Activated CD4-positive, CD25-positive, alpha-beta regulatory T cell (primary cell): ENCODE measurements at places on chromosomes 3 and 15.

DNA sequence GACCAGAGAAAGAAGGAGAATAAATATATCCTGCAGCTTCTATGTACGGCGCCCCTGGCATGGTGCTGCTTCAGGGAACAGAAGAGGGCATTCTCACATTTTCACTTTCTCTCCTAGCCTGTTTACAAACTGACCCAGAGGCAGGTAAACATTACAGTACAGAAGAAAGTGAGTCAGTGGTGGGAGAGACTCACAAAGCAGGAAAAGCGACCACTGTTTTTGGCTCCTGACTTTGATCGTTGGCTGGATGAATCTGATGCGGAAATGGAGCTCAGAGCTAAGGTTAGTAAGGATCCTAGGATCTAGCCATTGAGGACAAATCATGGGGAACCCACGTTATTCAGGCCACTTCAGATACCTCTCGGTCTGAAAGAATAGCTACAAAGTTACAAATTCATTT is 26.4 kb downstream of the HACD3 start:
- no peak for DNase-seq

DNA sequence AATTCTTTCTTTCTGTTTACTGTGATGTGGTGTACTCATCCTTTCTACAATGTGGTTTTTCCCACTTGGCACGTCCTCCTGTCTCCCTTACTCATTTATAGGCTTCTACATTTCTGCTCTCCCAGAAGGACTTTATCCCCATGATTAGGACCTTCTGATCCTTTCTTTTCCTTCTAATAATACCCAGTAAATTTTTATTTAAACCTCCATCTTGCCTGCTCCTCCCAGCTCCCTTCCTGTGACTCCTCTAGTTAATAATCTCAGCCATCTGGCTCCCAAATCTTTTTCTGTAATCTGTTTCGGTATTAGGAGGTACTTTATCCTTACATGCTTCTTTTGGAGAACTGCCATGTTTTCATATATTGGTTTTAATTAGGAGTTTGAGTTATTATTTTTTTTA is 11.2 kb upstream of the P2RY1 start:
- DNase-seq = no peak

- no peak for DNase-seq
Observed at GRCh38 chr3:139113231-139113992, 68.7 kb upstream of the PRR23C start.

GRCh38 chr3:32045091-32045915 is 61.1 kb upstream of the GPD1L start:
- no peak for DNase-seq

DNA sequence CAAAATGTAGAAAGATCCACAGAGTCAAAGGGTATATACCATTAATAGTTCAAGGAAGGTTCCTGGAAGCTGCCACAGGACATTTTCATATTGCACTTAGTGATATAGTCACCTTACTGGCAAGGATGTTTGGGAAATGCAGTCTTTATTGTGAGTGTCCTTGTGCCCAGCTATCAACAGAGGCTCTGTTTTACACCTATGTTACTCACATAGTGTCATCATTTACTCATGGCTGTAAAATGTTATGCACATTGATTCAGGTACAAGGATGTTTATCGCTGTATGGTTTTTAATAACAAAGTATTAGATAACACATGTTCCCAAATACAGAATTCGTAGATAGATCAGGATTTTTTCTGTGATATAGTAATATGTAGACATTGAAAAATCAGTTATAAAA is 50.9 kb downstream of the ZPLD1 start:
- DNase-seq = no peak

GRCh38 chr15:29844290-29844903 is 22.1 kb upstream of the TJP1 start:
- DNase-seq = no peak

DNA sequence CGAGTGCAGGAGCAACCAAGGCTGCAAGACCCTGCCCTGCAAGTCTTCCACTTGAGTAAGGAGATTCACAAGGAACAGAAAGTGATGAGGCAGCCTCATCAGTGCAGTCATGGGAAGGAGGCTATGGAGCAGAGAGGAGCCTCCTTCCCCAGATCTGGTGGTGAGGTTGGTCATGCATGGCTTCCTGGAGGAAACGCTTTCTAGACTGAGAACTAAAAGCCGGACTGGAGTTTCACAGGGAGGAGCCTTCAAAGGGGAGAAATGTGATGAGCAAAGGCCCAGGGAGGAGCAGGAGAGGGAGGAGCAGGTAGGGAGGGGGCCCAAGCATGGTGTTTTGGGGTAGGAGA is 139.9 kb downstream of the SRGAP3 start:
- no peak for DNase-seq

DNA sequence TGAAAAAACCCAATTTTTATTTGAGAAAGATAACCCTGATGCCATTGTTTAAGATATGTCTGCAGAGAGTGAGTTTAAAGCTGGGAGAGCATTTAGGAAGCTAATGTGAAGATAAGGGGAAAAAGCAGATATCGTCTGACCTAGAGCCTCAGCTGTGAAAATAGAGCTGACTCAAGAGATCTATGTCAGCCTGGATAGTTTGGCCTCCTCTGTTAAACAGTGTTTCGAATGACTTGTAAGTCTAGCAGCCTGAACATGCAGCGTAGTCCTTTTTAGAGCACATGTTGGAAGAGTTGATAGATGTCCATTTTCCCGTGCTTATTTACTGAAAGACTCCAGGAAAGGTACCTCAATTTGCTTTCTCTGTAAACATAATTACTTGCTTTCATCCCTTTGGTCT is 48.1 kb downstream of the ALCAM start:
- no peak for DNase-seq

- DNase-seq = no peak
Observed at GRCh38 chr15:69861331-69862171, 236.2 kb downstream of the TLE3 start.

GRCh38 chr3:63478990-63479660 is 173.3 kb upstream of the SNTN start:
- DNase-seq = no peak

GRCh38 chr15:34501131-34501530 is 63.5 kb upstream of the GOLGA8A start:
- DNase-seq = no peak

GRCh38 chr3:197368330-197368729 is 69.9 kb upstream of the DLG1 start:
- no peak for DNase-seq
